ENCODE measurements at places on chromosomes 12 and 14. TPM values are rescaled to one million over a fixed set of nuclear protein-coding genes. Genes with fewer than 3 reads are reported as not detected.

DNA sequence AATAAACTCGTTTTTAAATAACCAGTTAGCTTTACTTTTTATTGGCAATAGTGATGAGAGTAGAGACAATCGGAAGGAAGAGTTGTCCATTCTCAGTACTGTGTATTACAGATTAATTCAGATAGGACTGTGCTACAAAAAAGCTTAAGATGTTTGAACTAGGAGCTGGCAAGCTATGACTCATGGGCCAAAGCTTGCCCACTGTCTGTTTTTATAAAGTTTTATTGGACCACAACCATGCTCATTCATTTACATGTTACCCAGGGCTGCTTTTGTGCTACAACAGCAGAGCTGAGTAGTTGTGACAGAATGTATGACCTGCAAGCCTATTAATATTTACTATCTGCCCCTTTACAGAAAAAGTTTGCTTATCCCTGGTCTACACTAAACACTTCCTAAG is 19.4 kb downstream of the GNS start:
- no peak for DNase-seq

Gene SERPINA9
- total RNA-seq = not detected

DNA sequence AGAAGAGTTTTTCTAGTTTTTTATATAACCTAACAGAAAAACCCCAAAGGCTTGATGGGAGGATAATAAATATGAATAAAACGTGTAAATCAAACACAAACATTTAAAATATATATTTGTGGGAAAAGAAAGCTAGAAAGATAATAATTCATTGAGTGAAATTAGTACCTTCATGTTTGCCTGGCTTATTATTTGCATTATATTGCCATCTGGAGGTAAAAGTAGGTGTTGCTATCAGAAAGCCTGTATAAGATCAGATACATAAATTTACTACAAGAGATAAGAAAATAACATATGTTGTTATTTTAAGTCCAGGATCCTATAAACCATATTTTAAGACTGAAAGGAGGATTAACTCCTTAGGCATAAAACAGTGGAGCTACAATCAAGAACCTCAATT is 77.7 kb downstream of the NTS start:
- DNase-seq = no peak

Gene C12orf50
- total RNA-seq = not detected

DNA sequence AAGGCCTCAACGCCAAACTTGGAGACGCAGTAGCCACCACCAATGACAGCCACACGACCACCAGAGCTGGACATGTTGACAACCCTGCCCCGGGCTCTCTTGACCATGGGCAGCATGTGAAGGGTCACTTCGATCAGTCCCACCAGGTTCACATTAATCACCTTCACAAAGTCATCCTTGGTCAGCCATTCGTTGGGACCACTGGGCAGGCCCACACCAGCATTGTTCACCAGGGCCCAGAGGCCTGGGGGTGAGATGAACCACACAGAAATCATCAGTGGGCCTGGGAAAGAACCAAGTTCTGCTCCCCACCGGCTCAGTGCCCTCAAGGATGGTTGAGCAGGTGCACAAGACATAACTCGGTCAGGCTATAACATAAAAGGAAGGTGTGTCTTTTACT is 4.0 kb downstream of the SDR9C7 start:
- DNase-seq = no peak

Gene MUCL1
- total RNA-seq = not detected

DNA sequence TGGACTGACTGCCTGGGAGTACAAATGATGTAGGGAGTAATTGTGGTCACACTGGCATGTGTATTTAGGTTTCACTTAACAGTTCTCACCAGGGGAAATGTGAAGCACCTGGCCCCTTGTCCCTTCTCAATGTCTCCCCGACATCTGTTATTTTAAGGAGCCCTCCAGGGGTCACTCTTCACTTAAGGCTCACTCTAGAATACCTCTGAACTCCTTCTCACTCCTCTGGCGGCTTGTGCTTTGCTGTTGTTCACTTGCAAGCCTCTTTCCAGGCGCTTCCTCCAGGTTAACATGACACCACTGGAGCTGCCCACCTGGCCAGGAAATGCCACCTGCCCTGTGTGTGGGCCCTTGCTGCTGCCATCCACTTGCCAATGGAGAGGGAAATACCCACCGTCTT is 56.5 kb upstream of the GZMB start:
- no peak for DNase-seq

Gene APOF
- total RNA-seq = not detected

- DNase-seq = no peak
These were observed 26.7 kb downstream of the C14orf132 start for GRCh38 chr14:96065661-96066459.

DNA sequence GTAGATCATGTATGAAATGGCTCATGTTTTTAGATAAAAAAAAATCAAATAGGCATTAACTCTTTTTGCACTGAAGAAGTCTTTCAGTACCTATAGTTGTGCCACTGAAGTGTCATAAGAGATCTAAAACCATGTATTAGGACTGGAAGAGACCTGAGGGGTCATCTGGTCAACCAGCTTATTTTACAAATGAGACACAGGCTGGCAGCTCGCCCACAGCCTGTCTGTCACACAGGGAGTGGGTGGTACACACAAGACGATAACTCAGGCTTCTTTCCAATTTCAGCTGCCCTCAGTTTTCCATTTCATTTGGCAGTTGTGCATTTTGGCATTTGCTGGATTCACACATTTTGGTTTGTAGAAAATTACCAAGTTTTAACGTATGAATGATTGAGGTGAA is 34.7 kb downstream of the C12orf75 start:
- no peak for DNase-seq

GRCh38 chr14:75752907-75753594 is 92.0 kb downstream of the TTLL5 start:
- DNase-seq = no peak

DNA sequence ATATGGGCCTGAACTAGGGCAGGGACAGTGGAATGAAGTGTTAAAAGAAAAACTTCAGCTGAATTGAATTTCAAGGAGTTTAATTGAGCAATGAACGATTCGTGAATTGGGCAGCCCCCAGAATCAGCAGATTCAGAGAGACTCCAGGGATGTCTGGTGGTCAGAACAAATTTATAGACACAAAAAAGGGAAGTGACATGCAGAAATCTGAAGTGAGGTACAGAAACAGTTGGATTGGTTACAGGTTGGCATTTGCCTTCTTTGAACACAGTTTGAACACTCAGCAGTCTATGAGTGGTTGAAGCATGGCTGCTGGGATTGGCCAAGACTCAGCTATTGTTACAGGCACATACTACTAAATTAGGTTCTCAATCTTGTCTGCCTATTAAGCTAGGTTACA is 9.7 kb upstream of the TBPL2 start:
- no peak for DNase-seq

- no peak for DNase-seq
These were observed 51.2 kb downstream of the FIGNL2 start for GRCh38 chr12:51797301-51797700.

Gene SLC8A3
- not detected for total RNA-seq

All from CD8-positive, alpha-beta memory T cell (primary cell).